ENCODE measurements at places on chromosomes 11 and 22.

- no peak for DNase-seq
Observed at GRCh38 chr11:69655479-69656428, 14.8 kb downstream of the CCND1 start.

- DNase-seq: no peak
Observed at GRCh38 chr22:41368543-41369423, 13.0 kb upstream of the TEF start.

DNA sequence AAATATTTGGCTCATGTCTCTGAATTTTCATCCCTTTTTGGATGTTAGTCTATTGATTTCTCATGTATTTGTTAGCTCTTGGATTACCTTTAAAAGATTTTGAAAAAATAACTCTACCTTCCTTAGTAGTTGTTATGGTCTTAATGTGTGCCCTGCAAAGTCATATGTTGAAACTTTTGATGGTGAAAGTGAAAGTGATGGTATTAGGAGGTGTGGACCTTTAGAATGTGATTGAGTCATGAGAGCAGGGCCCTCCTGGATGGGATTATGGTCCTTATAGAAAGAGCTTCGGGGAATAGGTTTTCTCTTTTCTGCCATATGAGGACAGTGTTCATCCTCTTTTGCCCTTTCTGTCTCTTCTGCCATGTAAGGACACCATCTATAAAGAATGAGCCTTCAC is 33.6 kb upstream of the MPPED2 start:
- DNase-seq: no peak

- DNase-seq: no peak
Observed at GRCh38 chr11:35126000-35126878, 12.7 kb upstream of the CD44 start.

DNA sequence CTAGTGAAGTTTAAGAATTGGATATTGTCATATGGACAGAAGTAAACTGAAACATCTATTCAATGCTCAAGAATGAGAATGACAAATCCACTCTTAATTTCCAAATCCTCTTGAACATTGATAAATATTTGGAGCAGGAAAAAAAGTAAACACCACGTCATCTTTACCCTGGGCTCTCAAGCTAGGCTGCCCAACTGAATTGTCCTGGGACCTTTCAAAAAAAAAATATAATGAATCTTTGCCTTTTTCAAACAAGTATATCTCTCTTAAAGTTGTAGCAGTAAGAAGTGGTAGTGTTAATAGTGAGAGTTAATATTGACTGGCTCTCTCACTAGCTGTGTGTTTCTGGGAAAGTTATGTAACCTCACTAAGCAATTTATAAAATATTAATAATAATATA is 374.3 kb downstream of the LRRC4C start:
- DNase-seq: no peak

- DNase-seq: no peak
Observed at GRCh38 chr11:107769189-107769588, 57.3 kb upstream of the SLN start.

DNA sequence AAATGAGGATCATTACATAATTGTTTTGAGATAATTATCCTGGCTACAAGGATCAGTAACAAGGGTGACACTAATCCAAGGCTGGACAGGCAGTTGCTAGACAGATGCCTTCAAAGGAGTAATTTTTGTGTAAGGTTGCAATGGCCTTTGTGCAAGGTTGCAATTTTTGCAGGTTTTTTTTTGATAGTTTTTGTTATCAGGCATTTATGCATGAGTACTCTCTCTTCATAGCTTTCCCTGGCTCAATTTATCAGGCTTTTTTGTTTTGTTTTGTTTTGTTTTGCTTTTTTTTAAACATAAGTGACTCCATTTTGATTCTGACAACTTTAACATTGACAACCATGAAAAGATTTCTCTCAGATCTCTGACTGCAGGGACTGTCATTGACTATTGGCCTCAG is 110.2 kb downstream of the SWAP70 start:
- no peak for DNase-seq
